Diencephalon (tissue), 1 donor: ENCODE measurements at places on chromosomes 6 and 20. TPM values are rescaled to one million over a fixed set of nuclear protein-coding genes. Genes with fewer than 3 reads are reported as not detected.

The FOXF2 gene
- 2.3 TPM for total RNA-seq

The OR12D3 gene
- not detected for total RNA-seq

The ADGRF1 gene
- total RNA-seq: under 0.01 TPM

The ARG1 gene
- 0.69 TPM for total RNA-seq

The CYP39A1 gene
- 3.7 TPM for total RNA-seq

The TNXB gene
- total RNA-seq: 6.0 TPM

The MLN gene
- not detected for total RNA-seq

The MICAL1 gene
- total RNA-seq: 18.9 TPM

The FAM217A gene
- not detected for total RNA-seq

The SIGLEC1 gene
- total RNA-seq: 0.23 TPM

The PACSIN1 gene
- 13.6 TPM for total RNA-seq

The TMC2 gene
- 3.5 TPM for total RNA-seq

The SFTA2 gene
- total RNA-seq: not detected

The PDE7B gene
- 27.5 TPM for total RNA-seq

The ECI2 gene
- 42.4 TPM for total RNA-seq

The C20orf96 gene
- 7.2 TPM for total RNA-seq

The MAS1 gene
- under 0.01 TPM for total RNA-seq

The EFCAB8 gene
- total RNA-seq: not detected

The SAMD5 gene
- total RNA-seq: 26.3 TPM

The CRISP3 gene
- not detected for total RNA-seq

The PSORS1C1 gene
- not detected for total RNA-seq

The HDGFL1 gene
- not detected for total RNA-seq

The SPINT3 gene
- not detected for total RNA-seq

The CD24 gene
- 640 TPM for total RNA-seq

The EIF6 gene
- total RNA-seq: 56.1 TPM

The CHD6 gene
- total RNA-seq: 63.9 TPM

The CGA gene
- total RNA-seq: not detected

The INSM1 gene
- total RNA-seq: 8.8 TPM

The BPIFA2 gene
- total RNA-seq: not detected

The SUMO4 gene
- total RNA-seq: 6.7 TPM

The PHACTR2 gene
- total RNA-seq: 26.5 TPM

The CCN2 gene
- 5.5 TPM for total RNA-seq

The KHDC1 gene
- total RNA-seq: 7.8 TPM

The CD83 gene
- 32.5 TPM for total RNA-seq

The LINC00237 gene
- 10.8 TPM for total RNA-seq

The ARFGEF3 gene
- 47.3 TPM for total RNA-seq

The THBD gene
- 1.8 TPM for total RNA-seq

The IRF4 gene
- total RNA-seq: not detected

The ABHD16B gene
- total RNA-seq: not detected
